ENCODE measurements at places on chromosomes 12 and 14.

DNA sequence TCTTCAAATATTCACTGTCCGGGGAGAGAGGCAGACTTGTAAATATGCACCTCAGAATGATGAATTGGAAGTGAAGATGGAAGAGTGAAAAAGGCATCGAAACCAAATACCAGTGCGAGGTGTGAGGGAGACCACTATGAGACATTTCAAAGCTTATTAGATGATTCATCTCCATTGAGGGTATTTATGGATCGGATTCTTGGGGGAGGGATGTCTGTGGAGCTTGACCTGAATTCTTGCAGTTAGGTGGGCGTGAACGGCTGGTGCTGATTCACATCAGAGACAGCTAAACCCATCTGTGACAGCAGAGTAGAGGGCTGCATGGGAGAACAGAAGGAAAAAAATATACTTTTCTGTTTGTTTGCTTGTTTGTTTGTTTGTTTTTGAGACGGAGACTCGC, 677.2 kb downstream of the AACS start:
- DNase-seq, result no peak

GRCh38 chr14:103463149-103463548, 59.5 kb downstream of the CKB start:
- no peak for DNase-seq

GRCh38 chr12:88245905-88246304, 103.8 kb downstream of the TMTC3 start:
- no peak for DNase-seq

GRCh38 chr12:92478692-92479091, 224.1 kb upstream of the PLEKHG7 start:
- DNase-seq, result no peak

DNA sequence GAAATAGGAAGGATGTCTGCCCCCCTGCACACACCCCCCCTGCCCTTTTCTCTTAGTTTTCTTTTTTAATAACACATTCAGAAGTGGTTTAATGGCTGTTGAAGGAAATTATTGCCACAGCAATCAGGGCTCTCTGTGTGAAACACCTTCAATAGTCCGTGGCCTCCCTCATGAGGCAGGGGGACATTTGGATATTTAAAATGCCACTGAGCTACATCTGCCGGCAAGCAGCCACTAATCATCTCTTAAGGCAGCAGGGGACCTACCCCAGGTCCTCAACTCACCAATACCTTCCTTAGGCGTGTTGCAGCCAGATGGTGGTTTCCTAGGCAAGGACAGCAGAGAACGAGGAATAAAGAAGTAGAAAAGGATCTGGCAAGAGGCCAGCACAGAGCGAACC, 283.2 kb downstream of the TTC8 start:
- no peak for DNase-seq

DNA sequence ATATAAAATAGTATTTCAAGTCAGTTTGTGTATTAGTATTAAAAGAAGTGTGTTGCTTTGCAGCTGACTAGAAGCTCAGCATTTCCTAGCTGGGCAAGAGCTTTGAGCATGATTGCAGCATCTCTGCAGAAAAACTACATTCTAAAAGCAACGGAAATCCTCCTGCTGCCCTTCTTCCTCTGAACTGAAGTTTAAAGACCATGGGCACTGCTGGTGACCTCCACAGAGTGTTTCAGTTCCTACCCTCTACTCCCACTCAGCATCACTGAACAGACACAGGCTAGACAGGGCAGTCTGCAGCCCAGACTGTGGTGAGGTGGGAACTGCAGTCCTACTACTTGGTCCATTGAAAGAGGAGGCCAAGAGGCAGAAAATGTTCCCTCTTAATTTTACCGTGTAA, 59.0 kb downstream of the FAR2 start:
- no peak for DNase-seq

- DNase-seq, result no peak
Observed at GRCh38 chr12:83016218-83016835, 329.6 kb downstream of the TMTC2 start.

DNA sequence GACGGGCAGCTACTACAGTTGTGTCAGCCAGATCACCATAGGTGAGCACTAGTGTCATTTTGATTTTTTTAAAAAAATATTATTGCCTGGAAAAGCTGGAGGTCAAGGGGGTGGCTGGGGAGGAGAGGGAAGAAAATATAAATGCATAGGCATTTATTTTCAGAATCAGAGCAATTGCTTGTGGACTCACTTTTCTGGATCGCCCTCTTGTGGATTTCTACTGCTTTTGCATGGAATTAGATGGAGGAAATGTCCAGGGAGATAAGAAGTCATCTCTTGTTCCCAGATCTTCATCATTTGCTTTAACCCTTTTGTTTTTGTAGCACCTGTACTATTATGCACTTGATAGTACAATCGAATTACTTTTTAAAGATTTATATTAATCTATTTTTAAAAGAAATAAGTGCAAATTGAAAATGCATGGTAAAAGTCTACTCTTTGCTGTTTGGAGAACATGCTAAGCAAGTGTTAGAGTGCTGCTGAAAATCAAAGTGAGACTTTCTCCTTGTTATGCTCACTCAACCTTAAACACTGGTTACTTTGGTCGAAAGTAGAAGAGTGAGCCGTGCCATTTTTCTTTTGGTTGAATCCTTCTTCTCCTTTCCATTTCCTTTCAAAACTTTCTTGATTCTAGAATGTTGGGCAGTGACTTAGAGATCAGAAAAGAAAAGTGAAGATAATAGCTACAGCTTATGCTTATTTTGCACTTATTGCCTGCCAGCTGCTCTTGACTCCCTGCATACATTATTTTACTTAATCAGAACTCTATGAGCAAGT, 60.6 kb upstream of the ANO4 start:
- DNase-seq, result no peak

All from effector CD4-positive, alpha-beta T cell (primary cell).